ENCODE measurements at places on chromosomes 1 and 21.

GRCh38 chr1:46370214-46370633, 23.9 kb upstream of the FAAH start:
- DNase-seq, result no peak

DNA sequence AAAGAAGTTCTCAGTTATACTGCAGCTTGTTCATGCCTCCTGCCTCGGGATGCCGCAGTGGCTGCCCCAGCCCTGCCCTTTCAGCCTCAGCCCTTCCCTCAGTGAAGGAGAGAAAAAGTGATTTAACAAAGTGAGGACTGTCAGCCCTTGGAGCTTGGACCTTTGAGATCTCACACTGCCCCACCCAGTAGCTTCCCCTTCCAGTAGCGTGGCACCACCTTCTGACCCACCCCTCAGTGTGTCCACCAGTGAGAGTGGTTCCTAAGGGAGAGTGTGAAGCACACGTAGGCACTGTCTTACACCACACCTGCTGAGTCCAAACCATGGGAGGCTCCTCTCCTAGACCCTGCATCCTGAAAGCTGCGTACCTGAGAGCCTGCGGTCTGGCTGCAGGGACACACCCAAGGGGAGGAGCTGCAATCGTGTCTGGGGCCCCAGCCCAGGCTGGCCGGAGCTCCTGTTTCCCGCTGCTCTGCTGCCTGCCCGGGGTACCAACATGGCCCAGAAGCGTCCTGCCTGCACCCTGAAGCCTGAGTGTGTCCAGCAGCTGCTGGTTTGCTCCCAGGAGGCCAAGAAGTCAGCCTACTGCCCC, at the start of gene CDA:
TSS of gene CDA (plus strand) at position 464 of the 592 bp plus-strand sequence. CDS start at position 497, 33 bp downstream.
- DNase-seq, result no peak

GRCh38 chr1:101745551-101746270, 251.0 kb downstream of the OLFM3 start:
- DNase-seq, result no peak

DNA sequence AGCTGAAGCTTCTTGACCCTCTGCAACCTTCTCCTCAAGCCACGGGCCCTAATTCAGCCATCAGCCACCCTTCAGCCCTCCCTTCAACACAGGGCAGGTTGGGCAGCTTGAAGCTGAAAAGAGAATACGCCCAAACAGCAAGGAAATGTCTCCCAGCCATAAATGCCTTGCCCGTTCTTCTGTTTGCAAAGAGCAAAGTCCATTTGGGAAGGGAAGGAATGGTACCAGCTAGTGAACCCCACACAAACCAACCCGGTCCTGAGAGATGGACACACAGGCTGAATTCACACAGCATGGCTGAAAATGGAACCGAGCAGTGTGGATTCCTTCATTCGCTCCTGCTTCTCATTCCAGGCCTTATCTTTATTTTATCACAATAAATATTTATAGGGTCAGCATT, 11.5 kb downstream of the PLEKHA6 start:
- DNase-seq, result no peak

- DNase-seq, result no peak
These were observed 6.0 kb upstream of the DARS2 start for GRCh38 chr1:173818459-173818858.

DNA sequence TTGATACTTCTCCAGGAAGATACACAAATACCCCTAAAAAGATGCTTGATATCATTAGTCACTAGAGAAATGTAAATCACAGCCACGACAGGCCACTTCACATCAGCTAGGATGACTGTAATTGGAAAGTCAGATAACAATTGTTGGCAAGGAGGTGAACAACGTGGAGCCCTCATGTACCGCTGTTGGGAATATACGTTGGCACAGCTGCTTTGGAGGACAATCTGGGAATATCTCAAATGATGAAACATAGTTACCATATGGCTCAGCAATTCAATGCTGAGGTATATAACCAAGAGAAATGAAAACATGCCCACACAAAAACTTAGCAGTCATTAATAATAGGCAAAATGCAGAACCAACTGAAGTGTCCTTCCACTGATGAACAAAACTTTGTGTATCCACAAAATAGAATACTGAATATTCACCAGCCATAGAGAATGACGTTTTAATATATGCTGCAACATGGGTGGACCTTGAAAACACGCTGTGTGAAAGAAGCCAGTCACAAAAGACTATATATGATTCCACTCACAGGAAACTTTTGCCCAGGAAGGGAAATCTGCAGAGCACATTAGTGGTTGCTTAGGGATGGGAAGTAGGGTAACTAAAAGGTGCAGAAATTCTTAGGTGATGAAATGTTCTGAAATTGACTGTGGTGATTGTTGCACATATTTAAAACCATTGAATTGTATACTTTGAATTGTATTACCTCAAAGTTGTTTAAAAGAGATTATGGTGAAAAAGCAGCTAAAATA, 95.4 kb downstream of the AHCTF1 start:
- no peak for DNase-seq

DNA sequence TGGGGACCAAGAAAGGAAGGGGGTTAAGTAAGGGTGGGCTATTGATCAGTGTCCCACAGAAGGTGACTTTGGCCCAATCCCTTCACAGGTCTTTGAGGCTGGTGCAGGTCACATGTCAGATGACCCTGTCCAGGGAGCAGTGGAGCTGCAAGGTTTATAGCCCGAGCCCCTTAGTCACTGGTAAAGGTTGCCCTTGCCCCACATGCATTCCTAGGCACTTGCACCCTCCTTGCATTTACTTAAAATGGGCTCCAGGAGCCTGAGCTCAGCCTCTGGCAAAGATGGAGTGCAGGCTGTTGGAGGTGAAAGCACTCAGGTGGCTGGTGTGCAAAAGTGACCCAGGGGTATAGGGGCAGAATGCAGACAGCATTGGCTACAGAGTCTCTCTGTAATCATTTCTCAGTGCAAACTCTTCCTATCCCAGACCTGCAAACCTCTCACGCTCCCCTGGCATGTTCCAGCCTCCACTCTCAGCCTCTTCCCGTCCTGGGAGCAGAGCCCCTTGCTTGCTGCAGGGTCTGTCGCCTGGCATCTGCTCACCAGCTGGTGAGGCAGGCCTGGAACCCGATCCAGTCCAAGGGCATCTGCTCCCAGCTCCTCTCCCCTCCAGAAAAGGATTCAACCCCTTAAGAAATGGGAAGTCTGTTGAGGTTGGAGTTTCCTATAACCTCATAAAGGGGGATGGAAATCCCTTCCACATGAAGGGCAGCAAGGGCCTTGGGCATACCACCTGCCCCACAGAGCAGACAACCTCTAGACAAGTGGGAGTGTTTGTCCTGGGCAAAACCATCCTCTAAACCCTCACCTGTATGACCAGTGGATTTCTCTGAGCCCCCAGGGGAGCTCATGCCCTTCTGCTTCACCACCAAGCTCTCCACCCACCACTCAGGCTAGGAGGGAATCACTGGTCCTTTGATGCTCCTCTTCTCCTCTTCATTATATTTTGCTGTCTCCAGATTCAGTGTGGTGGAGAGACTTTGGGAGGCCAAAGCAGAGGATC, 23.1 kb upstream of the PTPRF start:
- DNase-seq, result no peak

DNA sequence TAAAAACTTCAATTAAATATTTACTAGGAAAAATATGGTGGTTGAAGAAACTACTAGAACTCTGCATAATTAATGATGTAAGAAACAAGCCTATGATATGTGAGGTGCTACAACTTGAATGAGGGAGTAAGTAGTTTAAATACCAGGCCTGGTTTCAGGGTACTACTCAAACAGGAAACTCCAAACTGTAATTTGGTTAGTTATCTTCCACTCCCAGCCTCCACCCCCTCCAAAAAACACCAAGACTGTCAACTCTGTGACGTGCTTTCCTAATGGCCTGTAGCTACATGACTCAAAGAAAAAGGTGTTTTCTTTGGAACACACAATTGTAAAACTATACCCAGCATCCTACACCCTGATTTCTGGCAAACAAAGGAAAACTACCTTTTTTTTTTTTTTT, 55.9 kb upstream of the RCC1 start:
- DNase-seq, result no peak

GRCh38 chr1:59092126-59092525, 204.8 kb upstream of the FGGY start:
- DNase-seq, result no peak

DNA sequence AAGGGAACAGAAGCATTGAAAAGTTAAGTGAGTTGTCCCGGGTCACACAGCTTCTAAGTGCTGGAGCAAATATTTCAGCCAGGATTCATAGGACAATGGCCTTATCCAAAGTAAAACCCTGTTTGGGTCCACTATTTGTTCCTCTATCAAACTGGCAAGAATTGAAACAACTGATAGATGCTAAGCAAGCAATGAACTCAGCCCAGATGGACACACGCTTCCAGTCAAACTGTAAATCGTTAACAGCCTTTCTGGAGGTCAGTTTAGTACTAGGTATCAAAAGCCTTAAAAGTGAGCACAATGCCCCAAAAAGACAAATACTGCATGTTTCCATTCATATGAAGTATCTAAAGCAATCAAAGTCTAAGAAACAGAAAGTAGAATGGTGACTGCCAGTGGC, 779 bp upstream of the SVBP start:
- no peak for DNase-seq

Data from left hindlimb (tissue), 1 donor.